Fibroblast of mammary gland (primary cell): ENCODE measurements at places on chromosomes 6 and 20.
A peak's percentile ranks its signal among the peaks of the same experiment; 100 is the strongest.

DNA sequence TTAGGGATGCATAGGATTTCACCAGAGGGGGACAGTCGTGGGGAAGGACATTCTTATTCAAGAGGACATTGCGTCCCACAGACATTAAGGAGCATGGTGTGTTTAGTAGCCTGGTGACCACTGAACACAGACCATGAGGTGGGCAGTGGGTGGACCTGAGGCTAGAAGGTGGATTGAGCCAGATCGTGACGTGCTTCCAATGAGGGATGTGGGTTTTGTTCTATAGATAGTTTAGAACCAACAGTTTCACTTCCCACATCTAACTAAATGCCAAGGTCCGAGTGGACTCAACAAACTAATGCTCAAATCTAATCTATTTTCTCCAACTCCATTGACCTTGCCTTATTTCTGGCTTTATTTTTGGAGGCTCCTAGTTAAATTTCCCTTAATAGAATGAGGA lies 58.5 kb downstream of the OGFRL1 start:
- DNase-seq = no peak

GRCh38 chr6:131255911-131256310 lies 120.6 kb downstream of the AKAP7 start:
- no peak for DNase-seq

DNA sequence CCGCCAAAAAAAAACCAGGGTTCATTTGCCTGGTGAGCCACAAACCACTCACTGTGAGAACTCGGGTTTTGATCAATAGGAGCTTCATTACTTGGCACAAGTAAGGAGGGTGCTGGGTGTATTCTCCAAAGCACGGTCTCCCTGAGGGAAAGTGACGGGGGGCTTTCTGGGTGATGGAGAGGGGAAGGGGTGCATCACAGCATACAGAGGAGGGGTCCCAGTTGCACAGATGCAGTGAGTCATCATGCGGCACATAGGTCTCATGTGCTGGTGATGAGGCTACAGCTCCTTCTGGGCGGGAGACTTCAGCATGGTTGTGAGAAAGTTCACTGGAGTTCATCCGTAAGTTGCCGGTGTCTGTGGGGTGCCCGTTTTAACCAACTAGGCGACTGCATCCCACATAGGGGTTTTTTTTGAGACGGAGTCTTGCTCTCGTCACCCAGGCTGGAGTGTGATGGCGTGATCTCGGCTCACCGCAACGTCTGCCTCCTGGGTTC lies 36.2 kb downstream of the SUN5 start:
- DNase-seq = no peak

GRCh38 chr20:9573335-9574151 lies 59.2 kb downstream of the LAMP5 start:
- no peak for DNase-seq

DNA sequence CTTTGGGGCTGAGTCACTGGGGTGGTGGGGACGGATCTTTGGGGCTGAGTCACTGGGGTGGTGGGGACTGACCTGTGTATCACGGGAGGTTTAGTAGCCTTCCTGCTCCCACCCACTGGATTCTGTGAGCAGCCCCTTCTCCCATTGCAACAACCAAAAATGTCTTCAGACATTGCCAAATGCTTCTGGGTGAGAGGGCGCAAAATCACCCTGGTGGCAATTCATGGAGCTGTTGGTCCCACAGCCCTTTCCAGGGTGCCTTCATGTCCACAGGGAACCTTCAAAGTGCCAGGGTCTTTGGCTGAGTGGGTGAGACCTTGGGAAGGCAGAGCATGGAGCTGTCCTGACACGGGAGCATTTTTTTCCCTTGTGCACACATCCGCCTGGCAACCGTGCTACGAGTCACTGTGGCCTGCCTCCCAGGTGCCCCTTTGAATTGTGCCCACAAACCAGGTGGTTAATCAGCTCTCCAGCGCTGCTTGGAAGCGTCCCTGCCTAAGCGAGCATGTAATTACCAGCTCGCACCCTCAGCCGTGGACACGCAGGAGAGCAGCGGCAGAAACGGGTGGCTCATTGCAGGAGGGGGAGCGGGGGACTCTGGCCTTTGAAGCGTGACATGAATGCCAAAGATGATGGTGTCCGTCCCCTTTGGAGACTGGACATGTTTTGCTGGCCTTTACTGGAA lies 27.4 kb upstream of the APCDD1L start:
- DNase-seq = peak; percentile 63

DNA sequence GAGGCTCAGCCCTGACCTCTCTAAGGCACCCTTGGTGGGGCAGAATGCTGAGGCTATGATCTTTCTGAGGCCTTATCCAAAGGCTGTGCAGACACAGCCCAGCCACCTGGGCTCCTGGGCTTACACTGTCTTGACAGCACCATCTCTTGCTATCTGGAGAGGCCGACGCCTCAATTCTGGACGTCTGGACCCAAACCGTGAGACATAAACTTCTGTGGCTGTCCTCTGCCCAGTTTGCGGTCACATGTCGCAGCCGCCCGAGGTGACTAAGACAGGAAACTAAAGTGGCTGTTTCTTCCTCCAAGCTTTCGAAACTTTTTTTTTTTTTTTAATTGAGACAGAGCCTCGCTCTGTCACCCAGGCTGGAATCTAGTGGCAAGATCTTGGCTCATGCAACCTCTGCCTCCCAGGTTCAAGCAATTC lies 49.3 kb downstream of the PRR18 start:
- no peak for DNase-seq

GRCh38 chr6:50851049-50851845 lies 32.6 kb downstream of the TFAP2B start:
- no peak for DNase-seq

DNA sequence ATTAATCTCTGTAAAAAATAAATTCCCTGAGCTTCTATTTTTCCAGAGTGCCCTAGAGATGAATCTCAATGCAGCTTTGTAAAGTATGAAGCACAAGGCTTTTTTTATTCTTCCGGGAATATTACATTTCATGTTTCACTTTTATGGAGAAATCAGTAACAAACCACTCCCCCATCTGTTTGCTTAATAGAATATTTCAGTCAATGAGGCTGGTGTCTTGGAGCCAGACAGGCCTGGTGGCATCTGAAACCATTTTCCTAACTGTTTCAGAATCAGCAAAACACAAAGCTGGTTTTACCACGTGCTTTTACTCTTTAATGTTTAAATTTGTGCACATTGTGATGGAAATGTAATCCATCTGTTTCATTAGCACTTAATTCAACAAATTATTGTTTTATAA lies 400.8 kb upstream of the HSF2 start:
- DNase-seq = no peak

GRCh38 chr6:130676077-130676772 lies 151.0 kb upstream of the SMLR1 start:
- DNase-seq = no peak

DNA sequence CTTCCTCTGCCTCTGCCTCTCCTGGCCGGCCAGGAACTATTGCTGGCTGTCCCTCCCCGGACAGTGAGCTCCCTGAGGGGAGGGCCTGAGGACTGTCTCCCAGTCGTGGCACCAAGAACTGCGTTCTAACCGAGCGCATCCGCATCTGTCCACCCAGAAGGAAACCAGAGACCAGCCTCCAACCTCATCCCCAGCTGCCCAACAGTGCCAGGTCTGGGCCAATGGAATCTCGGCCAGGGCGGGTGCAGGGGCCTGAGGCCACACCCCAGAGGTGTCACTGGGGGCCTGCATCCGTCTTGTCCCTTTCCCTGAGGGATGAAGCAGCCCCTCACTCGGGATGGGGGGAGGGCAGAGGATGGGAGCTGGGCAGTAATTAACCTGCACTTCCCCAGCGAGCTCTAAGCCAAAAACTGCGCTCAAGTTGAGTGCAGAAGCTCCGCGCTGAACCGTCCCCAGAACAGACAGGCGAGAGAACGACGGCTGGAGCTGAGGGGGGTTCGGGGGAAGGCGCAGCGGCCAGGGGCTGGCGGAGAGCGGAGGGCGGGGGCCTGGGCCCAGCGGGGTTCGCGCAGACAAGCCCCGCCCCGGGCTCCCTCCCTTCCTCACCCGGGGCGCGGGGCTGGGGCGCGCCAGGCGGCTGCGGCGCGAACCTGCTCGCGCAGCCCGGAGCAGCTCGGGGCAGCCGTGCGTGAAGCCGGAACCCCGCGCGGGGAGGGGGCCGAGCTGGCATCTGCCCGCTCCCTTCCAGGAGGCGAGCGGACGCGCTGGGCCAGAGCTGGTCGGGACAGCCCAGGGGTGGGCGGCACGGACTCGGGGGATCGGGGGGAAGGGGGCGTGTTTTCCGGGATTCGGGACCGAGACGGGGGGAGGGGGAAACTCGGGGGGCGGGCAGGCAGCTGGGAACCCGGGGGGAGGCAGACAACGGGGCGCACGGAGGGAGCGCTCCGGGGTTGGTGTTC lies 1.4 kb downstream of the TFEB start:
- peak; percentile 57 for DNase-seq

DNA sequence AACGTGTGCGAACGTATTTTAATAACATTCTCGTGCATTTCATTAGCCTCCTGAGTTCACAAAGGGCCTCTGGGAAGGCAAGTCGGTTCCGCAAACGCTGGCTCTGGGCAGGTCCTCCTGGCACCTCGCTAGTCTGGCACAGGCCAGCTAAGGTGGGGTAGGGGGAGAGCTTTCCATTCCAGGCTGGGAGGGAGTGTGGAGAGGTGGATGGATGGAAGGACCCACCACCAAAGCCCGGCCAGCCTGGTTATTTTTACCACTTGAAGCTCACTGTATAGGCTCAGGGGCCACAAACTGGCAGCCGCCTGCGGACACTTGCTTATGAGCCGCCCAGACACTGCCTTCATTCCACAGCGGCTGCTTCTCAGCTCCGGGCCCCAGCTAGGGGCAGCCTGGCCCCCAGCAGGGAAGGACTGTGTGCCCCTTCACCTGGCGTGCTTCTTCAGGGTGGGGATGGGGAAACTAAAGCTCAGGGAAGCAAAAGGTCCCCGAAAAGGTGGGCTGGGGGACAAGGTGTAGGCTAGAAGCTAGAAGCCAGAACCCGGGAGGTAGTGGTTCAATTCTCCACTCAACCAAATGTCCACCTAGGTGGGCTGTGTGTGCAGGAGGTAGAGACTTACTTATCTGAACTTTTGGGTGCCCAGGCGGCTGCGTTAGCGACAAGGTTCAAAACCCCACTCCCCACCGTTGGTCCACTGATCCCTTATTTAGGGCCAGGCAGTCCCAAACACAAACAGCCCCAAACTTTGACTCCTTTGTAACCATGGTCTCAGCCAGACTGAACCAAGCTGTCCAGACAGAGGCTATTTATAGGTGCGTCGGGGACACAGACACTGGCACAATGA lies 1.7 kb downstream of the PMEPA1 start:
- DNase-seq = no peak

DNA sequence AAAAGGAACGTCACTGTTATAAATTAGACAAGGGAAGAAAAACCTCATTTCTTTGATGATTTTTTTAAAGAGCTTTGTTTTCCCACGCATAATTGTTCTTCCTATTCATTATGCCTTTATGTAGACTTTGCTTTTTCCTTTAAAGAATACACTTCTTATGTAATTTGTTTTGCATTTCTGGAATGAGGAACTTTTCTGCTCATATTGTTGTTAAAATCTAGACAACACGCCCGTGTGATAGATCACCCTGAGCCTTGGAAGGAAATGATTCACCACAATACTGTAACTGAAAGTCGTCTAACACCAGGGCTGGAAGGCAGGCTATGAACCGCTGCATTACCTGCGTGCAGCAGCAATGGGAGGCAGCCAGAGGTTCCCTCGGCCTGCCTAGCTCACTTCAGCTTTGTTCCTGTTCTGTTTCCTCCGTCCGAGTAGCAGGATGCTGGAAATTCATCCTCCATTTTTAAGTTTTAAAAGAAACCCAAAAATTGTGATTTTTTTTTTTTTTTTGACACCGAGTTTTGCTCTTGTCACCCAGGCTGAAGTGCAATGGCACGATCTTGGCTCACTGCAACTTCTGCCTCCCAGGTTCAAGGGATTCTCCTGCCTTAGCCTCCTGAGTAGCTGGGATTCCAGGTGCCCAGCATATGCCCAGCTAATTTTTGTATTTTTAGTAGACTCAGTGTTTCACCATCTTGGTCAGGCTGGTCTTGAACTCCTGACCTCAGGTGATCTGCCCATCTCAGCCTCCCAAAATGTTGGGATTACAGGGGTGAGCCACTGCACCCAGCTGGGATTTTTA lies 49.6 kb upstream of the ZNF217 start:
- peak; percentile 80 for DNase-seq

GRCh38 chr6:146336191-146336590 lies 207.4 kb upstream of the RAB32 start:
- no peak for DNase-seq

DNA sequence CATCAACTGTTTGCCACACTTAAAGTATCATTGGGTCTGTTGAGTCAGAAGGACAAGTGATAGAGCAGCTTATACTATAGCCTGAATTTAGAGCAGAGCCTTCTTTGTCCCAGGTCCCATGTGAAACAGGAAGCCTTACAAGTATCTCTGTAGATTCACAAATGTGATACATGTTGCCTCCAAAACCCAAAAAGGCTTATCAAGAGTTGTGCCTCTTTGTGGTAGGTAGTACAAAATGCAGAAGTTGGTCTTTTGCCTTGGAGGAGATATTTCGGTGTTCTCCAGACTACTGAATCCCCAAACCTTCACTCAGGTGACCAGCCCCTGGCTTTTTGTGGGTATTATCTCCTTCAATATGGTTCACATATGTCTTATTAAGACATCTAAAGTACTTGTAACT lies 172.8 kb upstream of the PROKR2 start:
- no peak for DNase-seq

DNA sequence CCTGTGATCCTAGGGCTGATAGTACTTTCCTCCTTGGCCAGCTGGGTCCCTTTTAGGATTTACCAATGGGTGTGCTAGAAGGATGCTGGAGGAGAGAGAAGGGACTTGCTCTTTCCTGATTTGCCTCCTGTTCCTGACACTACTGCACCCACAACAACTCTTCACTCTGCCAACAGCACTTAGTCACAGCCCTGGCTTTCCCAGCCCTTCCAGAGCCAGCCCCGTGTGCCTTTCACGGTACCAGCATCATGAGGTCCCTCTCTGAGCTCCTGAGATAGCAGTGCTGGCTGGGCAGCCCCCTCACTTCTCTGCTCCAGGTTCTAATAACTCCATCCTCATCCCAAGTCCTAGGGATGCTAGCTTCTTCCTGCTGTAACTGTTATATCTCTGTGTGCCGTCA lies 80.9 kb downstream of the DNAH8 start:
- DNase-seq = no peak

DNA sequence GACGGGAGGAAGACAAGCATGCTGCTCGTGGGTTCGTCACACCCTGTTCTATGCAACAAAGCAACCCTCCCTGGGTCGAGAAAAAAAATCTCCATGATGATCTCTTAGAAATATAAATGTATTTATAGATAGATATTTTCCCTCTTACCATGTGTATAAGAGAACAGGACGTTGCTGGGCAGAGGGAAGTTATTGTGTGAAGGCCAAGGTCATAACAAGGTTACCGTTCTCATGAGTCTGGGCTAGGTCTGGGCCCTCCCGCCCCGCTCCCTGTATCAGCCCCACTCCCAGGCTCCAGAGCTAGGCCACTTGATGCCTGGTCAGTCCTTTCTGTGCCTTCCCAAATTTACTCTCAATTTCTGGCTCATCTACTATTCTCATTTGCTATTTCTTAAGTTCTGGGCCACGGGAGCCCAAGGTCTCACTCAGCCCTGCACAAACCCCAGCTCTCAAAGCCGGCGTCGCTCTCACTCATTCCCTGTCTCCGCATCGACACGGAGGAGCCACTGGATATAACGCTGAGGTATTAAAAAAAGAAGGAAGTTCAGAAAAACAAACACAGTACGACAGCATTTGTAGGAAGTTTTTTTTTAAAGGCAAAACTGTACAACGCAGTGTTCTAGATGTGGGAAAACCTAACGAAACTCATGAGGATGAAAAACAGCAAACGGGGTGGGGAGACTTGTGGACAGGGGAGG lies 96.8 kb downstream of the PSMG4 start:
- no peak for DNase-seq

- no peak for DNase-seq
Measured at GRCh38 chr6:134533991-134534390, 216.1 kb upstream of the SGK1 start.
